GM04503 (cell line): ENCODE measurements at places on chromosomes 3 and 15.

DNA sequence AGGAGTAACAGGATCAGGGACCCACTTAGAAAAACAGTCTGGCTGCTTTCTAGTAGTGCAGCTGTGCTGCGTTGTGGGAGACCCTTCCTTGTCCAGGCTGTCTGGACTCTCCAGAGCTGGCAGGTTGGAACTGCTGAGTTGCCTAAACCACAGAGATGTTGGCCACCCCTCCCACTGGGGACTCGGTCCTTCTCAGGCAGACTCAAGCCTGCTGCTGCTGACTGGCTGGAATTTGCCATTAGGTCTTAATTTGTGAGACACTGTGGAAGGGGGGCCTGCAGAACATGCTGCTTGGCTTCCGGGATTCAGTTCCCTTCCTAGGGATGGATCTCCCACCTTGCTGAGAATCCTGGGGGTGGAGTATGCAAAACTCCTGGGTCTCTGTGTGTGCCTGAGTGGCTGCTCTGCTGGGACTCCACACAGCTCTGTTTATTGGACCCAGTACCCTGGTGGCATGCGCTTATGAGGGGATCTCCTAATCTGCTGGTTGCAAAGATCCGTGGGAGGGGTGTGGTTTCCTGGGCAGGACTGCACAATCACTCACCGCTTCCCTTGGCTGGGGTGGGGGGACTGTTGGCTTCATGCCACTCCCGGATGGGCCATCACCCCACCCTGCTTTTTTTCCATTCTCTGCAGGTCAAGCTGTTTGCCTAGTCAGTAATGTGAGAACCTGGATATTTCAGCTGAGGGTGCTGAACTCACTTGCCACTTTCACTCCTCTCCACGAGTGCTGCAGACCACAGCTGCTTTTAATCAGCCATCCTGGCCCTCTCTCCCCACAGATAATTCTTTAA is 150.5 kb downstream of the CFAP20DC start:
- no peak for DNase-seq

GRCh38 chr3:174330303-174330702 is 528.8 kb upstream of the NAALADL2 start:
- DNase-seq: peak; percentile 83

DNA sequence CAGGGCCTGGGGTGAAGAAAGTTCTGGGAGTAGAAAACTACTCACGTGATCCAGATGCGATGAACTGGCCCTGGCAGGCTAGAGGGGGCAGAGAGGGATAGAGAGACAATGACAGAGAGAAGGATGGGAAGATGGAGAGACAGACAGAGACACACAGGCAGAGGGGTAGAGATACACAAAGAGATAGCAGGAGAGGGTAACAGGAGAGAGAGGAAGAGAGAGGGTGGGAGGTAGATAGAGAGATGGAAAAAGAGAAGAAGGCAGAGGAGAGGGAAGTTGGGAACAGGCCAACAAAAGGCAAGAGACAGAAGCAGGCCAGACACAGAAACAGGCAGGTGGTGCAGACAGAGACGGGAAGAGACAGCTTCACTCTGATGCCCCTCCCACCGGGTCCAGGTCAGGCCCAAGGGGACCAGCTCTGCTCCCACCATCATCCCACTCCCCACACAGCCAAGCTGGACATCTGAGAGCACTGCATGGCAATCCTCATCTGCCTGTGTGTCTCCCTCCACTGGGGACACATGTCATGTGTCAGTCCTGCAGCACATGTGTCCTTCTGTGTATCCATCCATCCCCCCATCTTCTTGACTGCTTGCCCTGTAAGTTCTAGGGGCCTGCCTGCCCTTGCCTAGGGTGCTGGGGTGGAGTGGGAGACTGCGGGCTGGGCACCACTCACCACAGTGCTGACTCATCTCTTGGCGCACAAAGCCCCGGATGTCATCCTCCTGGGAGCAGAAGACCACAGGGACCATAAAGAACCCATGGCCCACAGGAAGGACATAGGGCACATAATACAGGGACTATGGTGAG is 2.2 kb upstream of the UCN2 start:
- no peak for DNase-seq

GRCh38 chr3:105014631-105015030 is 352.1 kb upstream of the ALCAM start:
- DNase-seq: no peak

- DNase-seq: no peak
Observed at GRCh38 chr3:186511245-186511644, 32.9 kb downstream of the CRYGS start.

DNA sequence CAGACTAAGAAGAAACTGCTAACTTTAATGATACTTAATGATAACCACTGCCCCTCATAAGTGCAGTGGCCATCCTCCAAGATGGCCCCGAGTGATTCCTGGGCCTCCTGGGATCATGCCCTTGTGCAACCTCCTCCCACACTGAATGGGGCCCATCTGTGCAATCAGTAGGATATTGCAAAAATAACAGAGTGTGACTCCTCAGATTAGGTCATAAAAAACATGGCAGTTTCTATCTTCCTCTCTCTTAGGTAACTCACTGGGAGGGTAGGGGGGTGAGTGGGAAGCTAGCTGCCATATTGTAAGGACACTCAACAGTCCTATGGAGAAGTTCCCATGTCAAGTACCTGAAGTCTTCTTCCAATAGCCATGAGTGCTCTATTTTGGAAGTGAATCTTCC is 173.0 kb downstream of the SHQ1 start:
- DNase-seq: no peak

DNA sequence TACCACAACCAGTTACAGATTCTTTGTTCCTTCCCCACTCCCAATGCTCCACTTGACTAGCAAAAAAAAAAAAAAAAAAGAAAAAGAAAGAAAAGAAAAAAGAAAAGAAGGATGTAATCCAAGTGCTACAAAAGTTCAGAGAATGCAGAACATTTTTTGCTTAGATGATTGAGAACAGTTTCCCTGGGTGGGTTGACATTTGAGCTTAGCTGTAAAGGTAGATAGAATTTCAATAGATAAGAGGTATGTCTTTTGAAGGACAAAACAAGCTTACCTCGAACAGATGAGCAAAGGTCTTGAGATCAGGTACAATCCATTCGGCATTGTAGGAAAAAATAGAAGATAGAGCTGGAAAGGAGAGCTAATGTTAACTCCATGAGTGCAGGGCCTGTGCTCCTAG is 344.6 kb upstream of the NECTIN3 start:
- no peak for DNase-seq

- no peak for DNase-seq
Observed at GRCh38 chr3:82224661-82225060, 463.2 kb upstream of the GBE1 start.

DNA sequence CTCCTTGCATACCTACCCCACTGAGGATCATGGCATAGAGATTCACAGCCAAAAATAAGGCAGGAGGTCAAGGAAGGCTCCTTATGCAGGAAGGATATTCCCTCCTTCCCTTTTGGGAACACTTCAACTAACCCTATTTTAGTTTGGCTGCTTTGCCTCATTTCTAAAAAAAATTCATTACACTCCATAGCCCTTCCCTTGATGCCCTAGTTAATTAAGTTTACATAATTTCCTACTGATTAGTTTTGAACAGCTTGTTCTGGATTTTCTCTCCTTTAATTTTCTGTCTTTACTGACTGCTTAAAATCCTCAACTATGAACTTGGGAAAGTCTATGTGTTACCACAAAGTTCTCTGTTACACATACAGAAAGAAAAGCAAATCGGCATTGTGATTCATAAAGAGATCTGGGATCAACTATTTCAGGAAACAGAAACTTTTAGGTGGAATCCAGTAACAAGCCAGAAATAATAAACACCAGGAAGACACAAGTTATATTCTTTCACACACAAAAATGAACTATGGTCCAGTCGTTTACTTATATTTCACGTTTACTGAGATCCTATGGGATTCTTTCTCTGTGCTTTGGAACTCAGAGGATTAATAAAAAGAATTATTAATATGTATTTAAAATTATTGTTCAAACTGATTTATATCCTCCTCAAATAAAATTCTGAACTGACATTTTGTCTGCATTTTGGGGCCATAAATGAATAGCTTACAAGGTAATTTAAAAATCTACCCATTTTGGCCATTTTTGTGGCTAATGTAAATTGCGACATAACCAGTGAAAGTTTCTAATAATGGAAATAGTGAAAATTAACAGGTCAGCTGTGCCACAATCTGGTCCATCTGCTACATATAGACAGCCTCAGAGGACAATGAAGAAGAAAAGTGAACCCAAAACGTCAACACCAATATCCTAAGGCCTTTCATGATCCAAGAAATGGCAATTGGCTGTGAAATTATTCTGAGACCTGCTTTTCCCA is 113.8 kb downstream of the FRMD5 start:
- no peak for DNase-seq

GRCh38 chr3:42667523-42668412 is 14.3 kb downstream of the ZBTB47 start:
- no peak for DNase-seq

DNA sequence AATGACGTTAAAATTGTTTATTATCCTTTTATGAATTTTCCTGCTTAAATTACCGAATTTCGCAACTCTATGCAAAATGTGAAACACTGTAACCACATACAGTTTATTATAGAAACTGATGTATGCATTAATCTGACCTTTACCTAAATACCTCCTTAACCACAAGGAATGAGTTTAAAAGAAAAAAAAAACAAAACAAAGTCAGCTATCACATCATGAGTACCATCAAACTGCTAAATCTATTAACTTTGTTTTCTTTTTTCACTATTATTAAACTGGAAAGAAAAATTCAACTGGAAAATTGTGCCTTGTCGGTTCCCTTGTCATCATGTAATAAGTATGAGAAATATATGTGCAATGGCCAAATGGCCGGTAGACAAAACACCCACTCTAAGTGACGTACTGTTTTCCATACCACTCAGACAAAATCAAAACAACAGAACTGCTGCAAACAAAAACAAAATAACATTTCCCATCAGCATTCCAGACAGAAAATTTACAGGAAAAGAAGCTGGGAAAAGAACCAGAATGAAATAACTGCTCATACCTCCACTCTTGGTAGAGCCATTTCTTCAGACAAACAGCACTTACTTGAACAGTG is 415.3 kb downstream of the FOXP1 start:
- DNase-seq: no peak

GRCh38 chr3:3893590-3893989 is 94.4 kb downstream of the LRRN1 start:
- no peak for DNase-seq

DNA sequence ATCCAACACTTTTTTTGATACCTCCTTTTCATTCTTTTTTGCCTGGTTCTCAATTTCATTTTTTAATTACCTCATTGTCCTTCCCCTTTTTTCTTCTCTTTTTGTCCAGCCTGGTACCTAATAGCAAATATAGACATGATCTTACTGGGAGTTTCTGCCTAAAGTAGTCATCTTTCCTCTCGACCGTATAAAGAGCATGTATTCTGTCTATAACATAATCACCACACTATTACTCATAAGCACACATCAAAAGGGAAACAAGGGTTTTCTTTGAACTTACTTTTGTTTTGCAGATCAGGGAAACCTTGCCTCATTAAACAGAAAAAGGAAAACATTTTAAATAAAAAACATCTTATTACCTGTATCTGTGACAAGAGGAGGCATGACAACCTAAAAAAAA is 33.0 kb downstream of the FAM98B start:
- no peak for DNase-seq

DNA sequence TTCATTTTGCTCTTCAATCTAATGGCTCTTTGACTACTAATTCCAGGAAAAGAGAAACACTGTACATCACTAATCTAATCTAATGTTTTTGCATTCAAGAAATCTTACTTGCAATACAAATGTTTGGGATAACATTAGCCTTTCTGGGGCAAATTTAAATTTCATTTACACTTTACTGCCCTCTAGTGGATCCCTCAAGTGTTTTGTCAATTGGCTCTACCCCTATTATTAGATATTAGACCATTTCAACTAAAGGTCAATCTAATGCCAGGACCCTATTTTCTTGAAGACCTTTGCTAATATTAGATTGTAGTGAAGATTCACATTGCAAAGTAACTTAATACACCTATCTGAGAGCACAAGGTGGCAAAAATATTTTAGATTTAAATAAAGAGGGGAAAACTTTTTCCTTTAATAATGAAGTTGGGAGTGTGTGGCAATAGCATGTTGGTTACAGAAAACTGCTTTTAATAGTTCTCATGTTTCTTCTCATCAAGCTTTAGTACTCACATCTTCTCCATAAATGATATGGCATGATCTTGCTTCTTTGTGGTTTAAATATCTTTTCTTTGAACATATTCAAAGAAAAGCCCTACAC is 5.0 kb downstream of the C2CD4A start:
- no peak for DNase-seq

DNA sequence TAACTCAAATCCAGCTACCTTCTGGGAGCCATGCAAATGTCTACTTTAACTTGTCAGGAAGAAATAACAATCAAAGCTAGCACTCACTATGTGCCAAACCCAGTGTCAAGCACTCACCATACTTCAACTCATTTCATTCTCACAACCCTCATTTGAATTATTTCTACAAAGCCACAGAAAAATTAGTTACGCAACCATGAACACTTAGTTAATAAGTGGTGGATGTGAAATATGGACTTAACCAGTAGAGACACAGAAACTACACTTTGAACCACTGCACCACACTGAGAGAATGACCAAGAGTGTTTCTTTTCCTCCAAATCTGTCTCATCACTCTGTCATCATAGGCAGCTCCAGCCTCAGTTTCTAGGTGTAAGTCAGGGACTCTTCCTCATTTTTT is 91.0 kb upstream of the MBNL1 start:
- no peak for DNase-seq

DNA sequence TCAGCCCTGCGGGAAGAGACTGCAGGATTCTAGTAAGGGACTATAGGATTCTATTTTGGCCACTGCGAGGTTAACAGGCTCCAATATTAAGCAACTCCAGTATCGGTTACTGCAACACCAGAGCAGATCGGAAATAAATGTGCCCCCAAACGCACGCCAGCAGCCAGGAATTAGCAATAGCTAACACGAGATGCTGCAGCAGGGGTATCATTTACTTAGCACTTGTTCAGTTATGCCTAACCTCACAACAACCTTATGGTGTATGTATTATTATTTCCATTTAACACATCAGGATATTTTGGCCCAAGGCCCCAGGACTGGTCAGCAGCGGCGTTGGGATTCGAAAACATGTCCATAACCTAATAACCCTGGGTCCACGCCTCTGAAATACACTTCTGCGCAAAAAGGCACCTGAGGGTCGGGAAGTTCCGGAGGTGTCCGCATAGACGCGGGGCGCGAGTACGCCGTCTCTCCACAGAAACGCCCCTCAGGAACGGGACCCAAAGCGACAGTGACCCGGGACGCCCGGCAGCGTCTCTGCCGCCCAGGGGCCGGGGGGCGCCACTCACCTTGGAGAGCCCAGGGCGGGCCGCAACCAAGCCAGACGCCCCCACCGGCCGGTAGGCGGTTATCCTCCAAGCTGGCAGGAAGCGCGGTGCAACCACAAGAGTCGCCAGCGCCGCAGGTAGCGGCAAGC is 681 bp downstream of the PIK3CB start:
- no peak for DNase-seq

- no peak for DNase-seq
Observed at GRCh38 chr3:157134620-157135191, 25.2 kb downstream of the CCNL1 start.

DNA sequence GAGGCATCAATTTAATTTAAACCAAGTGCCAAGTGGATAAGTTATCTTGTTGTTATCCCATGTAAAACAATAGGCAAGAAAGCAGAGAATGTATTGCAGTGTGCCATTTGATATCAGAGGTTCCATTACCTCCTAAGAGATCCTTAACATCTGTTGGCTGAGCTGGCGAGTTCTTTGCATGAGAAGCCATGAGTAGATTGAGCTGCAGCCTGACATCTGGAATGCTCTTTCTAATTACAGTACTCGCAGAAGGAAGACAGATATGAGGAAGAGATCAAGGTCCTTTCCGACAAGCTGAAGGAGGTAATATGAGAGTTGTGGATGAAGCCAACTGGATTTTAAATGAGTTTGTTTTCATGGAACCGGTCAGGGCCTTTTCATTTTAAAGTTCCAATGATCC is 19.4 kb downstream of the TPM1 start:
- DNase-seq: no peak
